ENCODE measurements at places on chromosomes 7 and 10.

DNA sequence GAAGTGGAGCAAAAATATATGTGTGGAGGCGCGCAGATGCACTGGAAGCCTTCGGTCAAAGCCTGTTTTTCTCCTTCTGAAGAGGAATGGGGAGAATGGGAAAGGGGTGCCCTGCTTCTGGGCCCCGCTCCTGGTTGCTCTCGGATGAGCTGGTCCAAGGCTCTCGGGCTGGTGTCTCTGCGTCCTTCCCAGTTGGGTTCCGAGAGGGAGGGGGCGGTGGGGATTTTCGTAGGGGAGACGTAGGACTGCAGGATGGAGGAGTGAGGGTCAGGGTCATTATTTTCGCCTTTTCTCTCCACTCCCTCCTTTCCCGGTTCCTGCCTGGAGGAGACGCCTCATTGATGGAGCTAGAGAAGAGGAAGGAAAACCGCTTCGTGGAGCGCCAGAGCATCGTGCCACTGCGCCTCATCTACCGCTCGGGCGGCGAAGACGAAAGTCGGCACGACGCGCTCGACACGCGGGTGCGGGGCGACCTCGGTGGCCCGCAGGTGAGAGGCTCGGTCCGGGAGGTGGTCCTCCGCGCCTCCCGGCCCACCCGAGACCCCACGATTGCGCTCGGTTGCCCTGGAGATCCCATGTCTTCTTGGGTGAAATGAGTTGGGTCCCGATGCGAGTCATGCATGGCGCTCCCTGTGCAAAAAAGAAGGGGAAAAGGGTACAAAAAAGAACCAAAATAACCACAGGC, 790 bp downstream of the ADAM22 start:
- no peak for DNase-seq

- DNase-seq = no peak
Observed at GRCh38 chr7:135933509-135934188, 43.5 kb downstream of the MTPN start.

- DNase-seq = no peak
Observed at GRCh38 chr7:26538216-26538615, 246.6 kb downstream of the SNX10 start.

GRCh38 chr7:41093141-41093540, 609.7 kb downstream of the INHBA start:
- no peak for DNase-seq

DNA sequence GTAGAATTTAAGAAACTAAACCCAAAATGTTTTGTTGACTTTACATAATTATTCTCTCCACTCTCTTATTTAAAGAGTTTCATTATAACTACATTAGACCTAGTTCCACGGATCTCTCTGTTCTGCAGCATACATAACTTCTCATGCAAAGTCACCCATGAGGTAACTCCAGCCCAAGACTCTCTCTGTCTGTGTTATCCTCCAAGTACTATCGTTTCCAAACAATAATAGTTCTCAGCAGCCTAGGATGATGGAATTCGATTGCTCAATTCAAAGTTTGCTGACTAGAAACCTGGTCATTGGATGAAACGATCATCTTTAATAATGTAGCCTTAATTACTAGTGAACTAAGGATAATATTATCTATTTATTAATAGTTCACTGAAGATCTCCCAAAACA, 203.1 kb upstream of the PTN start:
- no peak for DNase-seq

DNA sequence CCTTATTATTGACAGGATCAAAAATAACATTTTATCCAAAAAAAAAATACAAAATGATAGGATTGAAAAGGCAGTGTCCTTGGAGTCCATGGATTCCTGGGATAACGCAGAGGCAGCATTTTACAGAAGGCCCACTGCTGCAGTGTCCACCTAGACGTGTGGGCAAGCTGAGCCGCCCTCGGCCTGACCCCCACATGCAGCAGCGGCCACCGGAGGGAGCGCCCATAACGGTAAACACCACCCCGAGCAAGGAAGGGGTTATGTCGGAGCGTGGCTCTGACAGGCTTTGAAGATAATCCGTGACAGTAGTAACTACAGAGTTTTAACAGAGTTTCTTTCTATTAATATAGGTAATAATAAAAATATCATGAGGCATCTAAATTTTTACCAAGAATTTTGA, 45.3 kb upstream of the PITRM1 start:
- DNase-seq = no peak

DNA sequence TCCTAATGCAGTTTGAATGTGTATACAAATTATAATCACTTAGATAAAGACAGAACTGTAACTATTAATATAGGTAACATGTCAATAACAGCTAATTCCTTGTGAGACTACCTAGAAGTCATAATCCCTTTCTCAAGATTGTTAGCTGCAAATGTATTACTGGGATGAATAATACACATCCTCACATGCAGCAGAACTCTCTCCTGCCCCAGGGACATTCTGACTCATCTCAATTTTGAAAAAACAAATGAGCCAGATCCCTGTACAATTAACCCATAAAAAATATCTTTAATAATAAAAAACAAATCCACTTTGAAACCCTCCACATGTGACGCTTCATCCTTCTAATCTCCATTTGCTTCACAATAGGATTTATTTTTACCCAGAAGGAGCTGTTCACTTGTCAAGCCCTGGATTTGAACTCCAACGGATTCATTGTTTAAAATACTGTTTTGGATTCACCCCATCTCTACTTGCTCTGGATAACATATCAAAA, 428.4 kb upstream of the TEX47 start:
- DNase-seq = no peak

DNA sequence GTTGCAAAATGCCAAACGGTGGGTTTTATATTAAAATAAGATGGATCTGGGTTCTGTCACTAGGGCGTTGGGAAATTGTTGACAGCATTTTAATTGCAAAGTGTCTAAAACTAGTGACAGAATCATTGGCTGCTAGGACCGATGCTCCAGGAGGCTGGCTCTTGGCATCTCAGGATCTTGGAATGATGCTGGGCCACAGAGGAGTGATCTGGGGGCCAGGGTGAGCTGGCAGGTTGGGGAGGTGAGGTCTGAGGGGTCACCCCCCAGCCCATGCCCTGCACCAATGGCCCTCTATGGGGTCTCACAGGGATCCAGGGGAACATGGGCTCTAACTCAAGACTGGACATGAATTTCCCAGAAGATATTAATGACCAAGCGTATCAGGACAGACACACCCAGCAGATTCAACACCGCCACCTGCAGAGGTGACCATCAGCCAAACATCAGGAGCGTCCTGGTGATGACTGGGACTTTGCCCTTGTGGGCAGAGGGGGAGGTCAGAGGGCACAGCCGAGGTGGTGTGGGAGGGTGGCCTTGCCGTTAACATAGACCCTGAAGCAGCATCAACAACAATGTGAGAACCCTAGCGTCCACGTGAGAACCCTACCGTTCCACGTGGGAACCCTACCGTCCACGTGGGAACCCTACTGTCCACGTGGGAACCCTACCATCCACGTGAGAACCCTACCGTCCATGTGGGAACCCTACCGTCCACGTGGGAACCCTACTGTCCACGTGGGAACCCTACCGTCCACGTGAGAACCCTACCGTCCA, 89.0 kb upstream of the PPP2R2D start:
- DNase-seq = no peak

GRCh38 chr10:101050208-101051069, 11.3 kb upstream of the KAZALD1 start:
- DNase-seq = peak; percentile 70

DNA sequence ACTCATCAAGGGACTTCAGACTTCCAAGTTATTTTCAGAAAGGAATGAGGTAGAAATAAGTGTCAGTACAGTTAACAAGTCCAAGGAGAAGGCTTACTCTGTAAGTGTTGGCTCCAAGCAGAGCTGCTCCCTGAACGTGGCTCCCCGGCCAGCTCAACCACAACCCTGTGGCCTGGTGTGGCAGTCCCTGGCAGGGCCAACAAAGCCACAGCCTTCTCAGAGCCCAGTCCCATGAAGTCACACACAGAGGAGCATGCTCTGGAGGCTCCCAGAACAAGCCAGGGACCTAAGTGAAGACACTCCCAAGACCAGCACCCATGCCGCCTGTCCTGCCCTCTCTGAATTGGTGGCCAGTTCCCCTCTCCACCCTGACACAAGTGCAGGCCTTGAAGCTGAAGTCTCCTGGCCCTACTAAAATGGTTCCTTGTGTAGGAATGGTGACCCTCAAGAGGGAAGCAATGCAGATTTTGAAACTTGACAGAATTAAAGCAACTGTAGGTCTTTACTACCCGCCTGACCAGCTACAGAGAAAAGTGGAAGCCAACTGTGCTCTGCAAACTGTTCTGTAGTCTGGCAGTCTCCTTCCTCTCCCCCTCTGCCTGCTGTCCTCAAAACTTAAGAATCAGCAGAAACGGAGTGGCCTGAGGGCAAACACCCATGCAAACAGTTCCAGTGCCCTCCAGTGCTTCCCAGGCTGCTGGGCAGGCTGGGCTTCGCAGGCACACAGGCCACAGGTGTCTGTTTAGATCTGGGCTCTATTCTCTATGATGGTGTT, 51.1 kb downstream of the NOD1 start:
- DNase-seq = no peak

DNA sequence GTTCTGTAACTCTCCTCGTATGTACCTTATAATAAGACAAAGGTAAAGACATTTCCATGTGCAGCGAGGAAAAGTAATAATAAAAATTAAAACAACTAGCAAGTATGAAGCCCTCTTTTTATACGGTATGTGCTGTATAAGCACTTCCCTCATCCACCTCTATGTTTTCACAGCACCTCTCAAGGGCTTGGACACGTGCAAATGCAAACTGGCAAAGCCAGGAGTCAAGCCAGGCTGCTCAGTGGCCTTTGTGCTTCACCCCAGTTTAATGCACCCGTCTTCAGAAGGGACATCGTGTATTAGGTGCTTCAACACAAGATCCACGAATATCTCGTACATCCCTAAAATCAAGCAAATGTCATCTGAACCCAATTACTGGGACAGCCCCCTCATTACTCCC, 1.3 kb upstream of the DGKI start:
- no peak for DNase-seq

DNA sequence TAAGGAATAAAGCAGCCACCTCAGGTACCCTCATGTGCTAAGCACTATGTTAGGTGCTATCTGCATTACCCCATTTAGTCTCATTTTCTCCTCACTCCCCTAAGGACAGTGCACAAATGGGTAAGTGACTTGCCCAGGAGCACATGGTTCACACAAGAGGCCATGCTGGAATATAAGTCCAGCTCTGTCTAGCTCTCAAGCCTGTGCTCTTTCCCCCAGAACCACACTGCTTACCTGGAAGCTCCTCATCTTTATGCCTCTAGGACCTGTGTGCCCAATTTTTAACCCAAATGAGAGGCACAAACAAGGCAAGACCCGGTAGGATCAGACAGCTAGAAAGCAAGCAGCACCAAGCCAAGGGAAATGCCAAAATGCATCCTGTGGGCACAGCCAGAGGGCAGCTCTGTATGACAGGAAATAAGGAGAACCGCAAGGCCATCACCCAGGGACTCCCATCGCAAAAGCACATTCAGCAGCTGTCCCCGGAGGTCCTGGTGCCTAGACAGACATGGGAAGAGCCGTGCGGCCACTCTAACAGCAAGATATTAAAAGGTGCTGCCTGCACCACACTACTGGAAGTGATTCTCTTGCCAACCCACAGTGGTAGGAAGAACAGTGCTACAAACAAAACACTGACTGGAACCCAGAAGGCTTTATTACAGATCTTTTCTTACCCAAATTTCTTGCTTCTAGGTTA, 88.1 kb downstream of the GSAP start:
- DNase-seq = no peak

DNA sequence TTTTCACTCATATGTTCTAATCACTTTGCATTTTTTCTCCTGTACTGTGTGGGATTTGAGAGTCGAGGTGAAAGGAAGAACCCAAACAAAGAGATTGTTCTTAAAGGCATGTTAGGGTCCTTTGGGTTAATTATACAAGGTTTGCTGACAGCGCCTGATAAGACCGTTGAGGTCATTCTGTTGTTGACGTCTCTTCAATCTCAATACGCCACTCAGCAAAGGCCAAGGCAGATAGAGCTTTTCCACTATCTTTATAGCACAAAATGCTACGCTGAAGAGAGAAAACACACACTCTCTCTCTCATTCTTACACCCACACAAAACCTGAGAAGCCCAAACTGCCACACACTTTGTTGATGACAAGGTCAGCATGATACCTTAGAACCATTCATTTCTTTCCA, 228.7 kb downstream of the CNTNAP2 start:
- no peak for DNase-seq

- DNase-seq = no peak
Observed at GRCh38 chr10:63229161-63229560, 96.0 kb downstream of the NRBF2 start.

DNA sequence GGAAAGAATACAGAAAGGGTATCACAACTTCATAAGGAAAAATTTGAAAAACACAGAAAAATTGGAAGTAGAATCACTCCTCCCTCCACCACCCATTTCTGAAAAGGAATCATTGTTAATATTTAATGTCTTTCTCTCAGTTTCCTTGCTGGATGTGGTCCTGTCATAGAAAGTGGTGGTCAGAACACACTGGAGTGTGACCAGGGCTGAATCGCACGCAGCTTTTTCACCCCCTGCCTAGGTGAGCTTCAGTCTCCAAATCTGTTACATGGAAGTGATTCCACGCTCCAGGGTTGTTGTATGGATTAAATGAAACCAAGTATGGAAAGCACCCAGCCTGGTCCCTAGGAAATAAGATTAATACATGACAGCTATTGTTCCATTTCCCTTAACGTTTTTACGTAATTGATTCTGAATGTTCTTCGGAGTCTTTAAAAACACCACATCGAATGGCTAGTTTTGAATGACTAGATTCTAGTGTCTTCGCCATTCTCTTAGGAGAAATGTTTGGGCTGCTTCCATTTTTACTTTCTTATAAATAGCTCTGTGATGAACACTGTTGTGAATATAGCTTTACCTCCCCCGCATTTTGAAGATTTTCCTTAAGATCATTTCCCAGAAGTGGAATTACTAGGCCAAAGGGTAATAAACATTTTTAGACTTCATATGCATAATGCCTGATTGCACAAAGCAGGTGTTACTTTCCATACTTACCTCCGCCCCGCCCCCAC, 10.9 kb upstream of the DUSP5 start:
- no peak for DNase-seq

- no peak for DNase-seq
Observed at GRCh38 chr7:140333223-140333622, 65.1 kb downstream of the SLC37A3 start.

GRCh38 chr10:33155720-33156638, 178.5 kb downstream of the NRP1 start:
- DNase-seq = no peak
